ENCODE measurements at places on chromosomes 1 and 21.

DNA sequence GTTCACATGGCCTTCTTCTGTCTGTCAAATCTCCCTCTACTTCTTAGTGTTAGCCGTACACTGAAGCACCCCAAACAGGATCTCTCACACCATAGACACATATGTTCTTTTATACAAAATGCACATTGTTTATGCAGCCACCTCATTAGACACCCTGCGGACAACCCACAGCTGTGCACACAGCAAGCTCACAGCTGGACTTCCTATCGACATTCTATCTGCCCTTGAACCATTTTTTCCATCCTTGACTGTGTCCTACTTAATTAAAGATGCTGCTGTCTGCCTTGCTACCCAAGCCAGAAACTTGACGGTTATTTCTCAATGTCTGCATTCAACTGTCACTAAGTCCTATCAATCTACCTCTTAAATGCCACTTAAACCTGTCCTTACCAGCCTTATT lies 3.2 kb upstream of the ZBTB21 start:
- H3K36me3 ChIP-seq: peaks cover 4% of the 10 kb centered on the region
- H3K4me3 ChIP-seq: peak overlapping the region; percentile 10
- H3K27me3 ChIP-seq: no peaks in the 10 kb centered on the region
- DNase-seq: no peak
- H3K27ac ChIP-seq: no peak overlapping the region

DNA sequence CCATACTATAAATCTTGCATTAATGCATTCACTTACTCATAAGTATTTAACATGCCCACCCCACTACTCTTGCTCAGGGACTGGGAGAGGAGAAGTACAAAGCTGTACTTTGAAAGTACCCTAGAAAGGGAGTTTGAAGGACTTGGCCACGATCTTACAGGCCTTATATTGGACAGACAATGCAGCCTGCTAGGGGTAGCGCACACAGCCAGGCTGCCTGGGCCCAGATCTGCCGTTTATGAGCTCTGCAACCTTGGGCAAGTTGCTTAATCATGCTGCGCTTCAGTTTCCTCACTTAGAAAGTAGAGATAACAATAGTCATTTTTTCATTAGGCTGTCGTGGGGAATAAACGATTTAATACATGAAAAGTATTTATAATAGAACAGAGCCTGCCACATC lies 110.1 kb downstream of the CDC7 start:
- no peaks in the 10 kb centered on the region for H3K36me3 ChIP-seq
- H3K27ac ChIP-seq: no peak overlapping the region
- peaks cover 5% of the 10 kb centered on the region for H3K4me1 ChIP-seq
- no peak for DNase-seq

- no peaks in the 10 kb centered on the region for H3K4me1 ChIP-seq
- peaks cover 8% of the 10 kb centered on the region for H3K36me3 ChIP-seq
- no peak for DNase-seq
- no peak overlapping the region for H3K27ac ChIP-seq
- H3K27me3 ChIP-seq: no peaks in the 10 kb centered on the region
- H3K4me3 ChIP-seq: no peak overlapping the region
Observed at GRCh38 chr1:110800079-110800478, 72.9 kb upstream of the CD53 start.

DNA sequence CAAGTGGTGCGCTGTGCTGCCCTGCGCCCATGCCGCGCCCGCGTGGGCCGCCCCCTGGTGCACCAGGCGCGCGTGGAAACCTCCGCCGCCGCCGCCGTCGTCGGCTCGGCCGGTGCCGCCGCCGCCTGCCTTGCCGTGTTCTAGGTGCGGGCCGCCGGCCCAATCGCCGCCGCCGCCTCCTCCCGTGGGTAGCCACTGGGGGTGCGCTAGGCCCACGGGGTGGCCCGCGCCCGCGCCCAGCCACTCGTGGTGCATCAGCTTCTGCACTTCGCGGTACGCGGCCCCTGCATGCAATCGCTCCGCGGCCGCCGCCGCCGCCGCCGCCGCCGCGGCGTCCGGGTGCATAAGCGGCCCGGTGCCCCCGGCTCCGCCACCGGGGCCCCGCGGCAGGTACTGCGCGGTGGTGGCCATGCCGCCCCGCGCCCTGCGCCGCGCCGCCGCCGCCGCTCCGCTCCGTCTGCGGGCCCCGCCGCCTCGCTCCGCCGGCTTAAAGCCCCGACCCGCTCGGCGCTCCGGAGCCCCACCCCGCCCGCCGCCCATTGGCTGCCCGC lies at the start of gene POU3F1:
Gene POU3F1 (minus strand): TSS at position 461 of the 551 bp plus-strand sequence. CDS start 50 bp downstream, at position 411.
- H3K4me3 ChIP-seq: peak within 1 kb of the TSS; percentile 88
- DNase-seq: peak; percentile 47
- H3K4me1 ChIP-seq: peaks cover 13% of the 10 kb centered on the region

DNA sequence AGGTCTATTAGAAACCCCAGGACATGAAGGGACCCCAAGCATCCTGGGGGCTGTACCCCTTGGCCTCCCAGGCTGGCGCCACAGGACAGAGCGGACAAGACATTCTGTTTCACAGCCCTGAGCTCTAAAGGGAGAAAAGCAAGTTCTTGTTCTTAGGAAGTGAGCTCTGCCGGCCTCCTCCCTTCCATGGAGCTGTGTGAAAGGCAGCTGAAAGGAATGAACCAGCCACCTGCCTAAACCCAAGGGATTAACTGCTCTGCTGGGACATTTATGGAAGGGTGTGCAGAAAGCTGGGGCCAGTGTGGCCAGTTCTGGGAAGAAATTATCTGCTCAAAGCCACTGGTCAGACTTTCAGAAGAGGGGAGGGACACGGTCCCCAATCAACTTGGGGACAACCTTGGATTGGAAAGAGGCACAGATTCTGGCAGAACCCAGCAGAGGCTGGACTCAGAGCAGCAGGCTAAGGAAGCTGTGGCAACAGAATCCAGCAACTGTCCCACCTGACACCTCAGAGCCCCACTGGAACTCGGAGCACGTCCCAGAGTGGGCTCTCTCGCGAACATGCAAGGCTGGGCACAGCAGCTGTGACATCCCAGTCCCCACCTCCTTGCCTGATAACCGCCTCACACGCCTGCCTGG lies 2.1 kb downstream of the KLHL21 start:
- no peaks in the 10 kb centered on the region for H3K36me3 ChIP-seq
- no peaks in the 10 kb centered on the region for H3K27me3 ChIP-seq
- no peak for DNase-seq
- peak overlapping the region; percentile 98 for H3K4me3 ChIP-seq
- H3K4me1 ChIP-seq: peaks cover 26% of the 10 kb centered on the region

DNA sequence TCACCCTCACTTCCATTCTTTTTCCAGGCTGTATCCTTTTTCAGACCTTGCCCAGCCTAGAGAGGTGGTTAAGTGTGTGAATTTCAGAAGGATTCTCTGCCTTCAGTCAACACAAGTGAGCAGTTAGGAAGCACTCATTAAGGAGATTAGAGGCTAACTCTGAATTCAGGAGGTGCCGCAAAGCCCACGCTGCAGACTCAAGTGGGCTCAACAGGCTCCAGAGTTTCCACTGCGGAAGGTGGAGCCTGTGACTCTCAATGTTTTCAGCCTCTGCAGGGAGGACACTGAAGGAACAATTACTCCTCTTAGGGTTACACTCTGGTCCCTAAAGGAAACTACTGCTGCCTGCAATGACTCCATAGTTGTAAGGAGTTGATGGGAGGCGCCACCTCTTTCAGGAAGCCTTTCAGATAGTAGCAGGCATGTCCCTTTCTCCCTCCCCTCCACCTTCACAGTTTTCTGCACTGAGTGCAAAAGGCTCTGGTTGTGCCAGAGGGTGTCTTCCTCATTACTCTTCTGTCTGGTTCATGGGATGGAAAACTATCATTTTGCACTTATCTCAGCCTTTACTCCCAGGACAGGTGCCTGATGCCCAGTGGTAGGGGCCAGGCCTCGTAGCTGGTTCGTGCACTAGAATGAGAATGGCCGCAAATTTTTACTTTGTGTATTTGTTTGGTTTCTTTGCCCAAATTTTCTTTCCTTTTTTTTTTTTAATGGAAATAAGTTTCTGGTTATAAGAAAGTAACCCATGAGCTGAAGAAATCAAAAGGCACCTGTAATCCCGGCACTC lies 55.2 kb upstream of the SELENON start:
- peaks cover 2% of the 10 kb centered on the region for H3K36me3 ChIP-seq
- H3K27ac ChIP-seq: peak overlapping the region; percentile 27
- peaks cover 25% of the 10 kb centered on the region for H3K4me1 ChIP-seq
- no peak for DNase-seq

DNA sequence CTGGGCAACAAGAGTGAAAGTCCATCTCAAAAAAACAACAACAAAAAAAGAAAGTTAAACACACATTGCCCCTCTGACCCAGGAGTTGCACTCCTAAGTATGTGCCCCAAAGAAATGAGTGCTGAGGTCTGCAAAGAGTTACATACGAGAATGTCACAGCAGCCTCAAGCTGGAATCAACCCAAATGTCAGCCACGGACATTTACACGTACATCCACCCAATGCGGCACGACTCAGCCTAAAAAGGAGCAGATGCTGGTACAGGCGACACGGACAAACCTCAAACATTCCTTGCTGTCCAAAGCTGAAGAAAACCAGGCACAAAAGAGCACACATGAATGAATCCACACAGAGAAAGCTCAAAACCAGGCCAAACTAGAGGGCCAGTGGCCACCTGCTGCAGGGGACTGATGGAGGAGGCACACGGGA lies 46.8 kb upstream of the ECE1 start:
- no peak overlapping the region for H3K4me3 ChIP-seq
- H3K4me1 ChIP-seq: peaks cover 55% of the 10 kb centered on the region

Data from T-helper 17 cell (primary cell).